ENCODE measurements at places on chromosomes 3 and 15. TPM values are rescaled to one million over a fixed set of nuclear protein-coding genes. Genes with fewer than 3 reads are reported as not detected.

GRCh38 chr3:17074559-17074958 lies 189.8 kb downstream of the PLCL2 start:
- DNase-seq, result no peak

- DNase-seq, result no peak
These were observed 389.1 kb upstream of the SGO1 start for GRCh38 chr3:20575146-20575545.

GRCh38 chr3:74003734-74004133 lies 379.0 kb upstream of the PDZRN3 start:
- no peak for DNase-seq

- no peak for DNase-seq
These were observed 7.0 kb downstream of the MINDY4B start for GRCh38 chr3:150898046-150898754.

TM6SF1 gene
- 28.7 TPM for total RNA-seq

All from OCI-LY7 (cell line).